ENCODE measurements at places on chromosomes 1 and 21. TPM values are rescaled to one million over a fixed set of nuclear protein-coding genes. Genes with fewer than 3 reads are reported as not detected.

LIPI gene
- total RNA-seq, result not detected

ACTA1 gene
- 17,090 TPM for total RNA-seq

FAM110D gene
- total RNA-seq, result 1.4 TPM

OR2T2 gene
- not detected for total RNA-seq

ATP1A4 gene
- 0.07 TPM for total RNA-seq

Data from psoas muscle (tissue), 8 donors.